ENCODE measurements at places on chromosomes 2 and 18.

- DNase-seq = no peak
Measured at GRCh38 chr18:9716780-9717563, 8.9 kb downstream of the RAB31 start.

DNA sequence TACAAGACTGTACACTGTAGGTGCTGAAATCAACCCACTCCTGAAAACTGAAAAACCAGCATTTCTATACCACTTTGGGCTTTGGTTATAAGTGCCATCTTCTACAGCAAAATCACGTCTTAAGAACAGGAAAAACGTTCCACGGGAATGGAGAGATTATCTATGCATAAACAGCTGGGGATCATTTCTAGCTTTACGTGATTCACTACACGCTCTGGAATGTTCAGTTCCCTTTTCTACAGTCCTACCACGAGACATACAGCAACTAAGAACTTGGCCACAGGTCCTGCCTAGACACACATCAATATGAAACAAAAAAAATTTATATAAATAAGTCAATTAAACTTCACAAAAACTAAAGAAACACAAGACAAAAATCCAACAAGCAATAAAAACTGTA is 3.6 kb downstream of the CXCR4 start:
- no peak for DNase-seq

GRCh38 chr18:43578706-43579105 is 301.4 kb upstream of the SYT4 start:
- no peak for DNase-seq

DNA sequence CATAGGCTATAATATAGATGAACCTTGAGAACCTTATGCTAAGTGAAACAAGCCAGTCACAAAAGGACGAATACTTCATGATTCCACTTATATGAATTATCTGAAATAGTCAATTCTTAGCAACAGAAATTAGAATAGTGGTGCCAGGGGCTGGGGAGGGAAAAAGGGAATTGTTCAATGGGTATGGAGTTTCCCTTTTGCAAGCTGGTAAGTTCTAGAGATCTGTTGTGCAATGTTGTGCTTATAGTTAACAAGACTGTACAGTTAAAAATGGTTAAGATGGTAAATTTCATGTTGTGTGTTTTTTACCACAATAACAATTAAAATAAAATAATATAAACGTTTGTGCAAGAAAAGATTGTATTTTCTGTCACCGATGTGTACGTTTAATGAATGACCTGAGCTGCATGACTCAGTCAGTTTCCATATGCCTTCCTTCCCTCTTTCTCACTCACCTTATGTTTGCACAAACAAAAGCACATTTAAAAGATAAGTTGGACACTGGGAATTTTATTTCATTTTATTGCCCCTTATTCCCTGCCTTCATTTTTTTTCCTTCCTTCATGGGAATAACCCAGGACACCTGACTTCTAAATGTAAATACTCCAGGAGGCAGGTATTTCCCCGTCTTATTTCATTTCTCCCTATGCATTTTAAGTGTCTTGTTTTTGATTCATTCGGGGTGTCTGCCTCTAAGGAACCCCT is 143.7 kb upstream of the TTC39C start:
- DNase-seq = no peak

DNA sequence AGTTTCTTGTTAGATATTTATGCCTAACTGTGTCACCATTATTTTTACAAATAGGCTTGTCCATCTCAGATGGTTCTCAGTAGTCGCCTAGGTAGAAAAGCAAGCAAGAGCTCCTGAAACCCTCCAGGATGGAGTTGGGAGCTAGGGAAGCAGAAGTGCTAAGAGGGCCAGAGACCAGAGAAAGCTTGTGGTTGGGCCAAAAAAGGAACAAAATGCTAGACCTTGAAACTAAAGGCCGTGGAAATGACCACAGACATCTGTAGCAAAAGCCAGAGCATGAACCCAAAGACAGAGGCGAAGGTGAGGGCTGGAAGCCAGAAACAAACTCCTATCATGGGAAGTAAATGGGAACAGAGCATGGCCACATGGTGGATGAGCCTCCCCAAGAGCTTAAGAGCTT is 29.9 kb upstream of the RMDN2 start:
- no peak for DNase-seq

- DNase-seq = no peak
Measured at GRCh38 chr18:57856557-57857280, 53.6 kb upstream of the ATP8B1 start.

DNA sequence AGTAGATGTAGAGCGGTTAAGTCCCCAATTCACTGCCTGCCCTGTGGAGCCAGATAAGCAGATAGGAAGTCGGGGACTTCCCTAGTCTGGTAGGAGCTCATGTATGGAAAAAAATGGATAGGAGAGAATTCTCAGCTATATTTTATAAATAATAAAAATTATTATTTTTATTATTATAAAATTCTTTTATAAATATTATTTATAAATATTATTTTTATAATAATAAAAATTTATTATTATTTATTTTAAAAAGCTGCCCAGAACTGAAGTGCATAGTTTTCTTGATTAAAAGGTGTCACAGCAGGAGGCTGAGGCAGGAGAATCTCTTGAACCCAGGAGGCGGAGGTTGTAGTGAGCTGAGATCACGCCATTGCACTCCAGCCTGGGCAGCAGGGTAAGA is 97.4 kb downstream of the ADAM23 start:
- no peak for DNase-seq

DNA sequence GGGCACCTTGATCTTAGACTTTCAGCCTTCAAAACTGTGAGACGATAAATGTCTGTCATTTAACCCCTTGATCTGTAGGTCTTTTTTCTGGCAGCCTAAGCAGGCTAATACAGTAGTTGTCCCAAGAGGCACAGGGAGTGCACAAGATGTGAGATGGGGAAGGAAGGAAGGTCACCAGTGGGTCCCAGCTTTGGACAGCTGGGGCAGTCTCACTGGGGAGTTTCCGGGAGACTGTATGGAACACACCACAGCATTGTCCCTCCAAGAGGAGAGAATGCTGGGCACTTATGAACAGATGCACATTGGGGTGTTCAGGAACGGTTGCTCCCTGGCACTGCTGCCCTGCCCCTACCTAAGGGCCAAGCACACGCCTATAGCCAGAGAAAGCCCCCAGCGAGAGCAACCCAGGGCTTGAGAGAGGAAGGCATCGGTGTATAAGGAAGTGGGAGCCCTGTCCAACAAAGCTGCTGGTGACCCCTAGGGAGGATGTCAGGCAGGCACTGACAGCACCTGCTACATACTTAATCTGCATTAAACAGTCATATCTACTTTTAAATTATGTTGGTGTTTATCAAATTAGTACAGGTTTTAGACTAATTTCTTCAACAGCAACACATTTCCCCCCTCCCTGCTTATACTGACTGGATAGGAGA is 11.6 kb upstream of the NCK2 start:
- no peak for DNase-seq

DNA sequence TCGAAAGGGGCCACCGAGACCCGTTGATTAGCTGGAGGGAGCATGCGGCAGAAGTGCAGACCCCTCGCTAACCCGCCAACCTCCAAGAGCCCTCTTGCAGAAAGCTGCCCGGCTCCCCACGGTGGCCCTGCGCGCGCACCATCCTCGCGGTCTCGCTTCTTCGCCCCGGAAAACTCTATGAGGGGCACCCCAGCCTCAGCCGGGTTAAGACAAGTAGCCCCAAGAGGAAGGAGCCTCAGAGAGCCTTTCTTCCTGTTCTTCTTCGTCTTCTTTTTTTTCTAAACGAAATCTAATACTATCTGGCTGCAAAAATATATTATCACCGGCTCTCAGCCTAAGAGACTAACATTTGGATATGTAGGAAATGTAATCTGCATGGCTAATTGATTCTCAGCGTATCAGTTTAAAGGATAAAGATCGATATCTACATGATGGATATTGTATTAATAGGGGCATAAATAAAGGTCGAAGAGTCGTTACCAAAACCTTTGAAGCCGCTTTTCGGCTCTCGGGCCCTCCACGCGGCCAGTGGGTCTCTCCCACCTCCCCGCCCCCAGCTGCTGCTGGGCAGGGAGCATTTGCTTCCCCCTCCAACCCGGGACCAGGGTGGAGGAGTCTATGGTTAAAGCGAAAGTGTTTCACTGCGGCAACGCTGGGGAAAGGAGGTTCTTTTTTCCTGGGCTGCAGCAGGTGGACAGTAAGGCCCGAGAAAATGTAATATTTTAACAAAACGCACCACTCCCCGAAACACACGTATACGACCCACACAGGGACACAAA is 6.1 kb upstream of the PAX3 start:
- no peak for DNase-seq

Data from stimulated activated CD4-positive, alpha-beta T cell treated with anti-CD3 and anti-CD28 coated beads, Interleukin-4, amount 100 ng/mL, for 4 hours (primary cell).